ENCODE measurements at places on chromosomes 1 and 21.

GRCh38 chr1:32353886-32354570, 8.3 kb downstream of the FAM229A start:
- DNase-seq: no peak

- DNase-seq: no peak
Measured at GRCh38 chr1:43722810-43723209, 15.5 kb downstream of the ST3GAL3 start.

DNA sequence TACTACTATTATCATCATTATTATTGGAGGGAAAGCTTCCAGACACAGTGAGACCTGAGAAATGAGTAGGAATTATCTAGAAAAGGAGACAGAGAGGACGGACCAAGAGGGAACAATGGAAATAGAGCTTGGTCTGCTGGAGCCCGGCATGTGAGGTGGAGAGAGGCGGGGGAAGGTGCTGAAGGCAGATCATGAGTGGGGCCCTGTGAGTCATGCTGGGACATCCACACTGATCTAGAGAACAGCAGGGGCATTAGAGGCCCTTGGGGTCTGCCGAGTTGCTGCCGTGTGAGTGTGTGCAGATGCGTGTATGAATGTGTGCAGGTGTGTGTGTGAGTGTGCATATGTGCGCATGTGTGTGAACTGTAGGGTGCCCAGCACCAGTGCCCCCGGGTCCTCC, 65.7 kb downstream of the TMCO4 start:
- no peak for DNase-seq

DNA sequence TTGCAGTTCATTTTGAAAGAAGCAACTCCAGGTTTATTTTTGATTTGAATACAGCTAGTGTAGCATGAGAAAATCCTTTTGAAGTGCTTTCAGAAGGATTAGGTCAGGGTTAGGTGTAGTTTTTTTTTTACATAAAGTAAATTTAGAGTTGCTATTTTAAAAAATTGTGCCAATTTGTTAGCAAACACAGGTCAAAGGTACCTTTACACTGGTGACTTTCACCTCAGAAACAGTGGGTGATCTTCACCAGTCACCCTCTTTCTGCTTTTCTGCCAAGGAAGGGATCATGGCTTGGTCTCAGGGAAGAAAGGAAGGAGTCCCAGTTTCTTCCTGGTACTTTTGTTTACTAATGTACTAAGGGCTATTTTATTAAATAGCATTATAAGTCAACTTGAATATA, 111.5 kb downstream of the SDCCAG8 start:
- no peak for DNase-seq

DNA sequence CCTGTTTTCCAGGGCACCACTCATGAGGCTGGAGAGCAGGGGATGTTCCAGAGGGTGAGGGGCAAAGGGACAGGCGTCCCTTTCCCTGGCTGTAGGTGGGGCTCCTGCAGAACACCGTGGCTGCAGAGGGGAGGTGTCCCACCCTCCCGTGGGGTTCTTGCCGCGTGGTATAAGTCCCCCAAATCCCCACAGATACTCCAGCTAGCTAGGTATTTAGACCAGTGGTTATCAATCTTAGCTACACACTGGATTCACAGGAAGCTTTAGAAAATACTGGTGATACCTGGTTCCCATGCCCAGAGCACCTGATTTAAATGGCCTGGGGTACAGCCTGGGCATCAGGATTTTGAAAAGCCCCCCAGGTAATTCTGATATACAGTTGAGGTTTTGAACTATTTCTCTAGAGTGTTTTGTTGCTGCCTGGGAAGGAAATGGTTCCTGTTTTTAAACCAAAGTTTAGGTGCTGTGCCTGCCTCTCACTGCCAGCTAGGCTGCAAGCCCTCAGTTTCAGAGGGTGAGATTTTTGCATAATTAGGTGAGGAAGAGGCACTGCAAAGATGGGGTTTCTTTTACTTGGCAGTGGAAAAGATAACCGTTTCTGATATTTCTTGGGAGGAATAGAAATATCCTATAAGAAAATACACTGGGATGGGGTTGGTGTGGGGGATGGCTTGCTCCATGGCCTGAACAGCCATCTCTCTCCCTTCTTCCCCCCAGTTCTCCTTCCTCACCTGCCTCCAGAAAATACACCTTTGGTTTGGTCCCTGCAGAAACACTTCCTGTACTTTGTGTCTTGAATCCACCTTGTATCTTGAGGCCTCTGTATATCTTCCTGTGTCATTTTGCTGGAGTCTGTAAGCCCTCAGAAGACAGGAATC, 51.7 kb downstream of the RASSF5 start:
- no peak for DNase-seq

Measured in stimulated activated CD4-positive, alpha-beta T cell treated with anti-CD3 and anti-CD28 coated beads, Interleukin-4, amount 100 ng/mL, for 1 hour (primary cell).